GM04503 (cell line): ENCODE measurements at places on chromosomes 11 and 22.
A peak's percentile ranks its signal among the peaks of the same experiment; 100 is the strongest.

DNA sequence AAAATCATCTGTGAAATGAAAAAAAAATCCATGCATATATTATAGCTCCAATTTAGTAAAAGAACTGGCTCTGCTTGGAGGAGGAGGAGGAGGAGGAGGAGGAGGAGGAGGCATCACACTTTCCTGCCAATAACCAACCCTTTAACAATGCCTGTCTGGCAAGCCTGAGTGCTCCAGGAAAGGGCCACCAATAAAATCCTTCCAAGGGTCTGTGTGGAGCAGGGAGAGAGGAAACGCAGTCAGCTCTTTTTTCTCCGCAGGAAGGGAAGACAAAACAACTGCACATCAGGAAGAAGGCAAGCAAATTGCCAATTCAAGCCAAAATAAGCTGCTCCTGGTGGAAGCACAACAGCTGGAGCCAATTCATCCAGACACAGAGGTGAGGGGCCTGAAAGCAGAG, 139.0 kb downstream of the KCNC1 start:
- DNase-seq = no peak

DNA sequence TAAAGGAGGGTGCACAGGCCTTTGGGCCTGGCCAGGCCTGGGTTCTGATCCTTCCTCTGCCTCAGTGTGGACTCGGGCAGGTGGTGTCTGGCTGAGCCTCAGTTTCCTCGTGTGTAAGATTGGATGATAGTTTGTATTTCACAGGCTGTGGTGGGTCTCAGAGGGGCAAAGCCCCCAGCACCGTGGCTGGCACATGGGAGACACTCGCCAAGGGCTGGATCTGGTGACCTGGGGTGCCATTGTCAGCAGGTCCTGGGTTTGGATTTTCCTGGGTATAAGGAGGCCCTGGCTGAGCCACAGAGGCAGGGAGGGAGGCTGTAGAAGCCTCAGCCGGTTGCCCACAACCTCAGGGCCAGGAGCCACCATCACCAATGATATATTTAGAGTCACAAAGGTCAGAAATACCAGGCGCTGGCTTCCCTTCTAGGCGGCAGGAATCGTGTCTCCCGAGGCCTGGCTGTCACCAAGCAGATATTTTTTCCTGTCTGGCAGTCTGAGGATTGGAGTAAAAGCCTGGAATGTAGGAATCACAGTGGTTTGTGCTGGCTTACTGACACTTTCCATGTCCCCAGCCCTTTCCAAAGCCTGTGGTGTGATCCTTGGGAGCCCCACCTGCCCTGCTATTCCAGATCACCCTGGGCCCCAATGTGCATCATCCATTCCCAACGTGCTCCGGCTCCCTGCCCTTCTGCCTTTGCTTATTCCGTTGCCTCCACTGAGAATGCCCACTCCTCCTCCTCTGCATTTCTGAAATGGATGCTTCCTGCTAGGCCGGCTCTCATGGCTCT, 15.6 kb downstream of the KCNC1 start:
- DNase-seq = no peak

DNA sequence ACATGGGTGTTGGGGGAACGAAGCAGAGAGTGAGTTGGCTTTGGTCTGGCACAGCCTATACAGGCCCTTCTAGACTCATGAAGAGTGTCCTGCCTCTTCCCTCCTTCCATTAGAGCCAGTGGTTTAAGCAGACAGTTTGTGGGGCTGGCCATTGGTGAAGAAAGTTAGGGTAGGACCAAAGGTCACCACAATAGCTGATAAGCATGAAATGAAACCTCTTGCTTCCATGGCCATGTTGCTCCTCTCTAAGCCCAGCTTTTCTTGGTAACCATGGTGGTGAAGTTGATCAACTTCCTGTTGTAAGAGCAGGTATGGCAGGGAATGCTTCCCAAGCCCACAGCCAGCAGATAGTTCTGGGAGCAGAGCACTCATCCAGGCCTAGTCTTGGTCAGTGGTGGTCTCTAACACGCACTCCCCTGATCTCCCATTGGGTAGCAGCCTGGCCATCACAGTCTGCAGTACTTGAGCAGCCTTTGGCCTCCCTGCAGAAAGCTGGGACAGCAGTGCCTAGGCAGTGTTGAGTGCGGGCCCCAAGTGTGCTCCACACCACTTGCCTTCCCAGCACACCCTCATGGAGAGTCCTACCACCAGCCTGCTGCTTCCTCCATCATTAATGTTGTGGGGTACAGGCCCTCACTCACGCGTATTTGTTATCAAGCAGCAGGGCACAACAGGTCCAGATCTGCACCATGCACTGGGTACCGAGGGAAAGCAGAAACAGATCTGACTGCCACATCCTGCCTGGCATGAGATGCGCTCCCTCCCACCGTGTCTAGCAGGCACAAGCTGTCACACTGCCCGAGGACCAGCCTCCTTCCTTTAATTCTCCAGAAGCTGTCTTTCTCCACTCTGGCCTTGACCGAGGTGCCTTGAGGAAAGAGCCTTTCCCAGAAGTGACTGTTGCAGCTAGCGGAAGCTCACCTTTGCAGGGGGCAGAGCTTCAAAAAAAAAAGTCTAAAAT, 65.8 kb upstream of the SUSD2 start:
- DNase-seq = no peak

DNA sequence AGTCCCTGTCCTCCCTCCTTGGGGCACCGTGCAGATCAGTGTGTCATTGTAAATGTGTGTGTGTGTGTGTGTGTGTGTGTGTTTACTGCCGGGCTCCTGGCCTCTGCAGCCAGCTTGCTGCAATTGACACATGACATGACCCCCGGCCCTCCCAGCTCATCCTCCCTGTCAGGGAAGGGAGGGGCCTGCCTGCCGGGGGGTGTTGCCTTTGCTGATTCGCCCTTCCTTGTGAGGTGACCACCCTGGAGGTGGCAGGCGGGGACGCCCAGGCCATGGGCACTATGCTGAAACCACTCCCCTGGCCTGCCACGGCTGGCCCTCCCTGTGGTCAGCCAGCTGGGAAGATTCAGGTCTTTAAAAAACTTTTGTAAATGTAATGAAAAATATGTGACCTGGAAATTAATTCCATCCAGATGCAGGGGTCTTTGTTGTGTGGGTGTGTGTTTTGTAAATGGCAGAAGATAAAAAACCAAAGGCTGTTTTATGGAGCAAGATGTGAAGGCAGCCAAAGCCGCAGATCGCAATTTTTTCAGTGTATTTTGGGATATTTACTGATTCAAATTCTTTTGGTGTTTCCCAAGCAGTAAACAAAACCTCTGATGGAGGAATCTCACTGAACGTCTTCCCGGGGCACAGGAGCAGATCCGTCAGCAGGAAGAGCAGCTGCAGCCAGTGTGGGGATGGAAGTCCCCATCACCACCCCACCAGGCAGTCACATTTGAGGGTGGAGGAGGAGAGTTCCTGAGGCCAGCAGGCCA, 23.2 kb downstream of the SHISAL1 start:
- DNase-seq = no peak

DNA sequence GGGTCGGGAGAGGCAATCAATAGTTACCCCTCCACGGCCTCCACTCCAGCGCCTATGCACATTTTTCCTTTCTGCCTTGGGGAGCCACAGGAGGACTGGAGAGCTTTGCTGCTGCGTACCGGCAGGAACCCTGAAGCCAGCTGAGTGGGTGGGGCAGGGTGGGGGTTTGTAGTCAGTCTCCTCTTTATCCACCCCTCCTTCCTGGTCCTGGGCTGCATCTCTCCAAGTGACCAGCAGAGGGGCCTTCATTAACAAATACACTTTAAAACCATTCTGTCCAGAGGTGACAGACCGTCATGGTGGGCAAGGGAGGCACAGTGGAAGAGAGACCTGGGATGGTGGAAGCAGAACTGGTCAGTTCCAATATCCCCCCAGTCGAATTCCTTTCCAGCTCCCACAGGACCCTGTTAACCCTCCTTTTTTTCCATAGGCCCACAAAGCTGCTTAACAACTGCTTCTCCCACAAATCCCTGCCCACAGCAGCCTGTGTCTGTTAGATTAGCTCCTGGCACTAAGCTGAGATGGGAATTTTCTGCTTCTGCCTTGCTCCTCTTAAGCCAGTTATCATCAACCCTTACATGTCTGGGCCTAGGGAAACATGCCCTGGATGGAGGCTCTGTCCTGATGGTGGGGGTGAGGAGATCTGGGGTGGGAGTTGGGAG, 3.9 kb upstream of the ABCG4 start:
- DNase-seq = no peak

- no peak for DNase-seq
Observed at GRCh38 chr11:75434051-75434450, 1.0 kb upstream of the KLHL35 start.

DNA sequence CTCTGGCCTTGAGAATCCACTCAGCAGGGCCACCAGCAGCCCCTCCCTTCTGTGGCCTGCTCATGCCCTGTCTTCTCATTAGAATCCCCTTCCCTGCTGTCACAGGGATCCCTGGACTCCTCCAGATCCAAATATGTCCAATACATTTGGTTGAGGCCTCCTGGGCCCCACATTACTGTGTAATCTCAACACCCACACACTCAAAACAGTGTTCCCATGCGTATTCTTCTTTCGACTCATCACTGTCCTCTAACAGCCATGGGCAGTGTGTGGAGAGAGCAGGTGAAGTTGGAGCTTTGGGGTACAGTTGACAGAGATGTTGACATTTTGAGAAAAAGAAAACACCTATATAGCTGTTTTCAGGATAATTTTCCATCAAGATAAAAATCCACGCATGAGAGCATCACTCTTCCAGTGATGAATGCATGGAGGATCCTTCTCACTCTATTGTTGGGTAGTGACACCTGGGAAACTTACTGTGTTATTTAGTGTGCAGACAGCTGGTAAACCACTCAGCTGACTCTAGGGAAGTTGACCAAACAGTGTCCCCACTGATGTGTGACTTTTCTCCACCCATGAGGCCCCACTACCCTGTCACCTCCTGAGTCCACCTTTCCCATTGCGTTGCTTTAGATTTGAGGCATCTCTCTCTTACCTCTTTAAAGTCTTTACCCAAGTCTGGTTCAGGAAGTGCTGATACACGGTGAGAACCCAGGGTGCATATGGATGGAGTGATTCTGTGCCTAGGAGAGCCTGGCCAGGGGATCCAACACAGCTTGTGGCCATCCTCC, 28.7 kb upstream of the VPREB1 start:
- DNase-seq = no peak

DNA sequence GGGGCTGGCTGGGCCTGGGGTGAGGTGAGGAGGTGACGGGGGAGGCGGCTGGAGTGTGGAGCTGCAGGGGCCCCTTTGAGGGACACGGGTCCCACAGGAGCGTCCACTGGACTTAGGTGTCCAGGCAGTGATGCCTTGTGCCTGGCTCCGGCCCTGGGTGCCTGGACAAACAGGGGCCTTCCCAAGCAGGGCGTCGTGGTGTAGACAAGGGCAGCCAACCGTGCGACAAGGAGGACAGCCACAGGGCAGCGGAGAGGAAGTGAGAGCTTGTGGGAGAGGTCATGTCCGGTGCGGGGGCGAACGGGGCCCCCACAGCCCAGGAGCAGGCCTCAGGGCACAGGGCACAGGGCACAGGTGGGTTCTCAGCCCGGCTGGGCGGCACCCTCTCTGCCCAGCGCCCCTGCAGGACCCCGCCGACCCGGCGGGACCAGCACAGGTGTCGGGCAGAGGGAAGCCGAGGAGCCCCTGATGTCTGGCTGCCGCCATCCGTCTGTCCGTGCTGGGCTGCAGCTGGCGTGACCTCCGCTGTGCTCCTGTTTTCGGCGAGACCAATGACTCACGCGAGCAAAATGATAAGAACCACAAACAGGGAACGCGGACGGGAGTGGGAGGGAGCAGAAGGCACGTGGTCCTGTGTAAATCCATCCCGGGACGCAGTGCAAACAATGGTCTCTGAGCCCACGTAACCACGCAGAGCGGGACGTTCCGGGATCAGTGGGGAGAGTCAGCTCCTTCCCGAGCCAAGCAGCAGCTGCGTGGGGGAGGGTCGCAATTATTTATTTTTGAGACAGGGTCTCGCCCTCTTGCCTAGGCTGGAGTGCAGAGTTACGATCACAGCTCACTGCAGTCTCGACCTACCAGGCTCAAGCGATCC, 49.1 kb upstream of the A4GALT start:
- peak; percentile 51 for DNase-seq

DNA sequence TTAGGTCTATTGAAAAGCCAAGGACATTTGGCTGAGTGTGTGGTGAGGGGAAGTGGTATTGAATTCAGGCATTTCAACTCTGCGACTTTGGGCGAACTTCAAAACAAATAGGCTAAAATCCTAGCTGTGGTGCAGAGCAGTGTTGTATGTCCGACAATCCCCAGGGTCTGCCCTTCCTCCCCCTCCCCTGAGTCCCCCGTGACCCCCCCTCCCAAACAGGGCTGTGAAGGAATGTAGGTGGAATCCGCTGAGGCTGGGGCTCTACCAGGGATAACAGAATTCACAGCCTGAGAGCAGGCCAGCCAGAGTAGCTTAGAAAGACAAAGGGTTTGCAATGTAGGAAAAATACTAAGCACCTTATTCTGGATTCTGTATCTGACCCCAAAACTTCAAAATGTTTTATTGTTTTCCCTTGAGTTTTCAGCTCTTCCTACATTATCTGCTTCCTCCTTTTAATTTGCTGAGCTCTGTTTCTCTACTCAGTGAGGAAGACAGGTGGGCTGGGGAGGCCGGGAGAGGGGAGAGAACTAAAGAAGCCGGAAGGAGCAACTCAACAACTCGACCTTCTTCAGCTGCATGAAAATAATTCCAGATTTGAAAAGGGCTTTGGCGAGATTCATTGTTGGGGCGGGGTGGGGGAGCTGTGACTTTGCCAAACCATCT, 315.2 kb downstream of the BLID start:
- DNase-seq = no peak

DNA sequence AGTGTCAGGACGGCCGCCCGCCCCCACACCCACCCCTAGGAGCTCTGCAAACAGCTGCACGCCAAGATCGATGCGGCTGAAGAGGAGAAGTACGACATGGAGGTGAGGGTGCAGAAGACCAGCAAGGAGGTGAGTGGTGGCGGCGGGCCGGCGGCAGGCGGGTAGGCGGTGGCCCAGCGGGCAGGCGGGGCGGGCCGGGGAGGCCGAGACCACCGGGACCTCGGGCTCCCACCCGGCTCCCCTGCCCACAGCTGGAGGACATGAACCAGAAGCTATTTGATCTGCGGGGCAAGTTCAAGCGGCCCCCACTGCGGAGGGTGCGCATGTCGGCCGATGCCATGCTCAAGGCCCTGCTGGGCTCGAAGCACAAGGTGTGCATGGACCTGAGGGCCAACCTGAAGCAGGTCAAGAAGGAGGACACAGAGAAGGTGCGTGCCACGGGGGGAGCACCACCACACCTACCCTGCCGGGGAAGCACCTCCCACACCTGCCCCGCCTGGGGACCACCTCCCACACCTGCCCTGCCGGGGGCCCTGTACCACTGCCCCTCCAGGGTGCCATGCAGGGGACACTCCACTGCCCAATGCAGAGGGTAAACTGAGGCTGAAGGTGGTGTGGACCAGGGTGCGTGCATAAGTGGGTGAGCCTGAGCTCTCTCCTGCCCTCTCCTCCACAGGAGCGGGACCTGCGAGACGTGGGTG, 2.1 kb downstream of the TNNI2 start:
- DNase-seq = no peak

- peak; percentile 46 for DNase-seq
Observed at GRCh38 chr11:2901854-2902783, 16.5 kb upstream of the CDKN1C start.
